ENCODE measurements at places on chromosomes 4 and X.

- DNase-seq: no peak
These were observed 20.8 kb upstream of the ABCG2 start for GRCh38 chr4:88179261-88179660.

GRCh38 chrX:103446665-103447302, 70.4 kb downstream of the BEX3 start:
- DNase-seq: no peak

GRCh38 chr4:186953599-186954260, 230.1 kb upstream of the FAT1 start:
- DNase-seq: no peak

- DNase-seq: no peak
These were observed 5.8 kb upstream of the CXCL8 start for GRCh38 chr4:73734530-73735001.

DNA sequence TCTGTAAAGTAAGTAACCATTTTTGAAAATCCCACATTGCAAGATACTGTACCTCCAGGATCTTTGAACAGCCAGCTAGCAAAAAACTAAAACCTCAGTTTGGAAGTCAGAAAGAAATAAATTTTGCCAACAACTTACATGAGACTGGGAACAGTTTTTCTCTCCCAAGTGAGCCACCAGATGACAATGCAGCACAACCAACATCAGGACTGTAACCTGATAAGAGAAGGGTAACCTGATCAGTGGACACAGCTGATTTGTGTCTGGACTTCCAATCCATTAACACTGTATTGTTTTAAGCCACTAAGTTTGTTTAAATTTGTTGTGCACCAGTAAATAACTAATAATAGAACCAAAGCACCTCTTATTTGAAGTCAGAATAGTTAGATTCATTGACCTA, 923.3 kb downstream of the FAT4 start:
- no peak for DNase-seq

GRCh38 chr4:2827071-2827873, 16.4 kb upstream of the ADD1 start:
- DNase-seq: no peak

DNA sequence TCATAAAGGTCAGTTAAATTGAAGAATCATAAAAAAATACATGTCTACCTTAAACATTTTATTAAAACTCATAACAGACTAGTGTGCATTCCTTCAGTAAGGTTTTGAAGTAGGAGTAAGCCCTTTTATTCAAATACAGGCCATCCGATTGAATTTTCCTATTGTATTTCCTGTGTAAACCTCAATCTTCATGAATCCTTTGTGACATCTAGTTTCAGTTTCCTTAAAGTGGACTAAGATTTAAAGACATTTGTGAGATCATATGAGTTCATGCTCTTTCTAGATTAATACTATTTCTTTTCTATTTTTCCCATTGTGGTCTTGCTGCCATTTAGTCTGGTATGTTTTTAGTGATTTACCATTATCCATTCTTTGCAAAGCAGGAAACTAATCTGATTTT, 644.7 kb upstream of the BOD1L1 start:
- no peak for DNase-seq

DNA sequence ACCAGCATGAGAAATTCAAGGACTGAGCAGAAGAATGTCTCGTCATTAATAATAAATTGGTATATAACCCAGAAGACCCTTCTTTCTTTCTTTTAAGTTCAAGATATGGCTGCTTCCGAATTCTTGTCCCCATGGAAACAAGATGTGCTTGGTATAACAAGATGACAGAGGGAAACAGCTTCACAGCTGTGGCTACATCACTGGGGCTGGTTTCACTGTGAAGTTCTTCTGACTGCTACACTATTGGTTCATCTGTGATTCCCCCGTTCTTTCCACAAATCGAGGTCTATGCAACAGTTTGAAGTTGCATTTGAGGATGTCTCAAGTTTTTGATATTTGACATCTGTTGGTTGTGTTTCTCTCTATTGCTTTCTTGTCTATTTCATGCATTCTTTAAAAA, 12.3 kb upstream of the DTHD1 start:
- no peak for DNase-seq
